ENCODE measurements at places on chromosomes 6 and 20.
A peak's percentile ranks its signal among the peaks of the same experiment; 100 is the strongest.

DNA sequence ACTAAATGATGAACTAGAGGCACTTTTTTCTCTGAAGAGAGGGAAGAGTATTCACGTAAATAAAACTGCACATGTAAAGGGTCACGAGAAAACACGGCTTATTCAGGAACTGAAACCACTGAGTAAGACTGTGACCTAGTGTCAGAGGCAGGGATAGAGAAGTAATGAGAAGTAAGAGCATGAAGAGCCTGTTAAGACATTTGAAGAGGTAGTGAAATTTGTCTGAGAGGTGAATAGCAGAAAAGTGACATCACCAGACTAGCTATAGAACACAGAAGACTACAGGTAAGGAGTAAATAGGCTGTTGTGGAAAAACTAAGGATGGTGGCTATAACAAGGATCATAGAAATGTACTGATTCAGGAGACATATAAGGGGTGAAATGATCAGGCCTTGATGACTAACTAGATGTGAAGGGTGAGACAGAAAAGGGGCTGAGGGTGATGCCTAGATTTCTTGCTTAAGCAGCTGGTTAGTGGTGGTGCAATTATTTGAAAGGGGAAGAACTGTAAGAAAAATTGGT, 76.8 kb downstream of the REV3L start:
- no peak for DNase-seq
- H3K27me3 ChIP-seq = no peaks in the 10 kb centered on the region
- H3K27ac ChIP-seq = no peak overlapping the region
- no peak overlapping the region for H3K4me3 ChIP-seq

GRCh38 chr6:88512951-88513350, 346.8 kb upstream of the CNR1 start:
- DNase-seq = no peak
- H3K4me1 ChIP-seq = no peaks in the 10 kb centered on the region
- H3K27me3 ChIP-seq = no peaks in the 10 kb centered on the region
- no peak overlapping the region for H3K4me3 ChIP-seq

DNA sequence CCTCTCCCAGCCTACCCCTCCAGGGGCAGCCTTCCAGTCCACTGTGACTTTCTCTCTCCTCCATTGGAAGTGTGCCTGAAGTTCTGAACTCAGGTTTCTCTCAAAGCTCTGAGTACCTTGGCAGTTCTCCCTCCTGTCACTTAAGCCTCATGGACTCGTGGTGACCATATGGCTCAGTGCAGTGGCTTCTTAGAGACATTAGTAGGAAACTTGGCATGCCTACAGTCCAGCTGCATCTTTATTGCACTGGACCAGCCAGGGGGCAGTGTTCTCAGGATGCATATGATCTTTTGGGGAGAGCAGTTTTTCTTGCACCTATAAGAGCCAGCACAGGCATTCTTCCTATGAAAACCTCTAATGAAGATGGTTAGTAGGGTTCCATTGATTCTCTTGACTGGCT, 47.5 kb upstream of the KCNK16 start:
- no peak for DNase-seq
- H3K4me3 ChIP-seq = no peak overlapping the region
- no peaks in the 10 kb centered on the region for H3K36me3 ChIP-seq

GRCh38 chr20:34543463-34544056, 15.0 kb upstream of the MAP1LC3A start:
- no peak overlapping the region for H3K4me3 ChIP-seq
- DNase-seq = no peak
- H3K36me3 ChIP-seq = peaks cover 28% of the 10 kb centered on the region
- no peaks in the 10 kb centered on the region for H3K27me3 ChIP-seq
- no peak overlapping the region for H3K27ac ChIP-seq

DNA sequence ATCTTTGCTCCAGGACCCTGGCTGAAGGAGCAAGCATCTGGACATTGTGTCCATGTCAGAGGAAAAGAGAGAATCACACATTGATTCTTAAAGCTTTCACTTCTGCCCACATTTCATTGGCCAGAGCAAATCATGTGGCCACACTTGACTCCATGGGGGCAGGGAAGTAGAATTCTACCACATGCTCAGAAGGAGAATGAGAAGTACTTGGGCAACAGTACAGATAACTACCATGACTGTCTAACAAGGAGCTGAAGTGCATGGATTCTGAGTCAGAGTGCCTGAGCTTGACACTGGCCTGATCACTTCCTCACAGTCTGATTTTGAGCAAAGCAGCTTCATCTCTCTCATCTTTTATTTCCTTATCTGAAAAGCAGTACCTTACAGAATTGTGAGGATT, 38.6 kb downstream of the GHRH start:
- no peak for DNase-seq
- no peaks in the 10 kb centered on the region for H3K27me3 ChIP-seq
- no peak overlapping the region for H3K27ac ChIP-seq
- H3K4me3 ChIP-seq = no peak overlapping the region

DNA sequence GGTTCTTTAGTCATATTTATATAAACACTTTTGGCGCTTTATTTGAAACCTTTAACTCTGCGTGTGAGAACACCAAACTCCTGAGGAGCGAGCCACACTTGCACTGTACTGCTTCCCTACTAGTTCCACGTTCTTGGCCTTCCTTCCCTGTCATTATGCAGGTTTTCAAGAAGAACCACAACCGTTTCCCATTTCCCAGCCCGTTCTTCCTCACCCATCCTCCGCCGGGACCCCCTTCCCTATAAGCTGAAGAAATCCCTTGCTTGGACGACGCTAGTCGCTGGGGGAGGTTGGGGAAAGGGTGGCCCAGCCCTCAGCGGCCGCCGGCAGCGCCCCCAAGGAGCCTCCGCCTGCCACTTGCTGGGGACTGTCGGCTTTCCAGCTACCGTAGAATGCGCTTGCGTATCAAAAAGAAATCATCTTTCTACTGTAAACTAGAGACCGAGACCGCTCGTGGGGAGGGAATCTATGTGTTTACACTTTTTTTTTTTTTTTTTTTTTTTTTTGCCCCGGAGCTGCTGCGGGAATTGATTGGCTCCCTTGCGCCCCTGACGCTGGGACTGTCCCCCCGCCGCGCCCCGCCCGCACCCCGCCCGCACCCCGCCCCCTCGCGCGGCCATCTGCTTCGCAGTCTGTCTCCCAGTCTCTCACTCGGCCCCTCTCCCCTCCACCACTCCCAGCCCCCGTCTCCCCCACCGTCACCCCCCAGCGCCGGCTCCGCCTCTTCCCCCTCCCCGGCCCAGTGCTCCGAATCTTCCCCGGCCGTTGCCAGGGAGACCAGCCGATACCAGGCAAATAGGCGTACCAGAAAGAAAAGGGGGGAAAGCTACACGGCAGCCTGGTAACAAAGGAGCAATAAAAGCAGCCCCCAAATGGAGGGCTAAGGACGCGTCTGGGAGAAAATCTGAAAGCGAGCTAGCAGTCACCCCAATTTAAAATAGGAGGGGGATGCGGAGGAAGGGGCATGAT, 2.3 kb upstream of the MARCKS start:
- H3K4me3 ChIP-seq = peak overlapping the region; percentile 58
- H3K4me1 ChIP-seq = no peaks in the 10 kb centered on the region
- no peak for DNase-seq
- H3K27me3 ChIP-seq = no peaks in the 10 kb centered on the region

DNA sequence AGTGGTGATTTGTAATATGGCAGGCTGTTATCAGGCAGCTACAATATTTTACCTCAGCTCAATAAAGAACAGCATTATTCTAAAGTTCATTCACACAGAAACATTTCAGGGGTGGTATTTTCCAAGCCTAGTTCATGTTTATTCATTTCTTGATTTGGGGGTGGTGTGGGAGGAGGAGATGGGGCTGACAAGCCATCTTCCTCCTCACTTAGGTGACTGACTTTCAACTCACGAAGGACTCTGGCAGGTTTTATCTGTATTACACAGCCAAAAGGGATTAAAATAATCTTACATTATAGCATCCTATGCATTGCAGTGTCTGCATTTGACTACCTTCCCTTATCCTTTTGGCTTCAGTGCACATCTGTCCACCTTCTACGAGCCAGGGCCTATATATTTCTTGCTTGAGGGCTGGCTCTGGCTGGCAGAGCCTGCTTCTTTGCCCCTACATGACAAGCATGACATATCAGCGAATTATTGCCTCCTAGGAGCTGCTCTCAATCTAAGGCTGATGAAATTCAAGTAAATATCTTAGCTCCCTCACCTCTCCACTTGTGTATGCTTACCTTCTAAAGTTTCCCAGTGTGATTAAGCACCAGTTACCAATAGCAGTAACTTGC, 20.0 kb downstream of the KHDRBS2 start:
- H3K27ac ChIP-seq = no peak overlapping the region
- no peaks in the 10 kb centered on the region for H3K4me1 ChIP-seq
- H3K36me3 ChIP-seq = no peaks in the 10 kb centered on the region
- H3K4me3 ChIP-seq = no peak overlapping the region
- no peak for DNase-seq
- H3K27me3 ChIP-seq = no peaks in the 10 kb centered on the region

- no peaks in the 10 kb centered on the region for H3K27me3 ChIP-seq
- DNase-seq = no peak
- no peak overlapping the region for H3K4me3 ChIP-seq
- H3K4me1 ChIP-seq = no peaks in the 10 kb centered on the region
- H3K36me3 ChIP-seq = peaks cover 4% of the 10 kb centered on the region
Observed at GRCh38 chr6:75183099-75183541, 22.7 kb downstream of the COL12A1 start.

DNA sequence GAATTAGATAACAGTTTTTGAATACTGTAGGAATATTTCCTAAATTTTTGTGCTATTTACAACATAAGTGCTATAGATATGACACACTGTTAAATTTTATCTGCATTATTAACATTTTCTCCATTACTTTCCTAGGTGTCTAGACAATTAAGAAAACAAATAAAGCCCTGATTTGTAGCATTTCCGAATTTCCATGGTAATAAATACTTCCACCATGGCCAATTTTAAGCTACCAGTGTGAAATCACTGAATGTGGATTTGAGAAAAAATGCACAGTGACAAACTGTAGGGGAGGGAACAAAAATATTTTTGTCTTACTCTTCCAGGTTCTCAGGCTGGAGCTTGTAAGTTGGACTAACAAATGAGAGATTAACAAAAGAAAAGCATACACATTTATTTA, 27.9 kb downstream of the LIN28B start:
- H3K4me1 ChIP-seq = no peaks in the 10 kb centered on the region
- no peak overlapping the region for H3K4me3 ChIP-seq
- no peaks in the 10 kb centered on the region for H3K36me3 ChIP-seq
- H3K27ac ChIP-seq = no peak overlapping the region
- no peaks in the 10 kb centered on the region for H3K27me3 ChIP-seq

DNA sequence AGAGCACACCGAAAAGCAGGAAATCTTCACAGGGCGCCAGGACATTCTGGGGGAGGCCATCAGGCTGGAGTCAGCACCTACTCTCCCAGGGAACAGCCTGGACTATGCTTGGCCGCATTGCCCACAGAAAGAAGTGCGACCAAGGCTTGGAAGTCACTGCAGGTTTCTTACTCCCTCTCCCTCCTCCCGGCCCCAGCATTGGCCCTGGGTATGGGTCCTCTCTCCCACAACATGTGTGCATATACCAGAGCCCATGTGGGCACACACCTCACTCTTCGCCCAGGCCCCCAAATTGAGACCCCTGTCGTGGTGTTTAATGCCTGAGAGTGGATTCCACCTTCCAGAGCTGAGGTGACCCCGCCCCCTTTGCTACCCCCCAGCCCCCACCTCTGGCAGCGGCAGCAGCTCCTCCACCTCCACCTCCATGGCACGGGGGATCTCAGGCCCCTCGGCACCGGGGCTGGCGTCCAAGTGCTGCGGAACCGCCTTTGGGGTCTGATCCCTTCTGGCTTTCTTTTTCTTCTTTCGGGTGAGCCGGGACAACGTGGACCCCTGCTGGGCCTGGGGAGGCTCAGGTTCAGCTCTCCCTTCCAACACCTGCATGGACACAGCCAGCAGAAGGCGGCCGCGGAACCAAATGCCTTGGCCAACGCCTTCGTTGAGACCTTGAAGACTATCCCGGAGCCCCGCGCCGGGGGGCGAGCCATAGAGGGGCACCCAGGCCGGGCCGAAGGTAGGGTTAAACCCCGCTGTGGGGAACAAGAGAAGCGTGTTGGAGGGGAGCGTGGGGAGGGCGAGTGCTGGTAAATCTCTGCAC, 15.2 kb upstream of the SPAG4 start:
- DNase-seq = no peak
- peak overlapping the region; percentile 66 for H3K4me3 ChIP-seq
- H3K27me3 ChIP-seq = no peaks in the 10 kb centered on the region
- no peaks in the 10 kb centered on the region for H3K36me3 ChIP-seq
- H3K4me1 ChIP-seq = peaks cover 10% of the 10 kb centered on the region

DNA sequence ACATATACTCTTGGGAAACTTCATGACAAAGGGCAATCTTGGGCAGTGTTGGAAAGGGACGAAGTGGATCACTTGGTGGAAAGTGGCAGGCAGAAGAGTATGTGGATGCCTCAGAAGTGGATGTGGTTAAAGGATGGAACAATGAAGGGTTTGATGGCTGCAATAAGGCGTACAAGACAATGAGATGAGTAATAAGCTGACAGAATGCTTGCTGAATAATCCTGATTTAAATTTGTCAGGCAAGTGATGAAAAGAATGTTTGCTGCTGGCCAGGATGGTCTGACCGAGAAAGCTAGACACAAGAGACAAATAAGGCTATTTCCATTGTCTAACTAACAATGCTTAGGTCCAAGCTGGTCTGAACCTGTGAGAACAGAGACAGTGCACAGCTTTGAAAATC, 61.6 kb upstream of the CEP85L start:
- H3K27ac ChIP-seq = no peak overlapping the region
- H3K27me3 ChIP-seq = no peaks in the 10 kb centered on the region
- no peak overlapping the region for H3K4me3 ChIP-seq
- no peak for DNase-seq
